ENCODE measurements at places on chromosomes 7 and 10.
A peak's percentile ranks its signal among the peaks of the same experiment; 100 is the strongest.

- DNase-seq: no peak
These were observed 474.9 kb downstream of the PTPRN2 start for GRCh38 chr7:158112571-158113320.

DNA sequence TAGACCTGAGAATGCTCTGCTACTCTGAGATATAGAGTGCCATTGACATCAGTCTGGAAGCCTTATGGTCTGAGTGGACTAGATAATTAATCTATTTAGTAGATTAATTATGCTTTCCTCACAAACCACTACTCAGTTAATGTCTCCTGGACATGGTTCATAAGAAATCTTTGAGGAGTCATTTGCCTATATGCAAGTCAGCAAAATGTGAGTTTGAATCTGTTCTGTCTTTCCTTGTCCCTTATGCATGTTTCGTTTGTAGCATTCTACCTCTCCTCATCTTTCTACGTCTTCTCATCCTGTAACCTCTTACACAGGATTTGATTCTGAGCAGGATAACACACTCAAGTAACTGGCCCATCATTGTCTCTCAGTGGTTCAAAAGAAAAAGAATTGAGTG is 735.4 kb upstream of the LRRTM3 start:
- DNase-seq: no peak

DNA sequence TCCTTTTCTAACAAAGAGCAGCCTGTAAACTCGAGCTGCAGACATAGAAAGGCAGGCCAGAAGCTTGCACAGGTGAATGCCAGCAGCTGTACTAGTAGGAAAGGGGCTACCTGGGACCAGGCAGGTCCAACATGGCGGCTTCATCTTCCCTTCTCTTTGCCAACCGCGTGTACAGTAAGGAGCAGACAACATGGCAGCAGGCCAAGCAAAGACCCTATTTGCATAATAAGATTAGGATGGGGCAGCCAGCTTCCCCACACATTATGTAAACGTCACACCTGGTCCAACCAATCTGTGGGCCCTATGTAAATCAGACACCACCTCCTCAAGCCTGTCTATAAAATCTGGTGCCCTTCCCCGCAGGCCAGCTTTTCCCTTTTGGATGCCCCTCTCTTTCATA is 1186.5 kb upstream of the AUTS2 start:
- DNase-seq: no peak

DNA sequence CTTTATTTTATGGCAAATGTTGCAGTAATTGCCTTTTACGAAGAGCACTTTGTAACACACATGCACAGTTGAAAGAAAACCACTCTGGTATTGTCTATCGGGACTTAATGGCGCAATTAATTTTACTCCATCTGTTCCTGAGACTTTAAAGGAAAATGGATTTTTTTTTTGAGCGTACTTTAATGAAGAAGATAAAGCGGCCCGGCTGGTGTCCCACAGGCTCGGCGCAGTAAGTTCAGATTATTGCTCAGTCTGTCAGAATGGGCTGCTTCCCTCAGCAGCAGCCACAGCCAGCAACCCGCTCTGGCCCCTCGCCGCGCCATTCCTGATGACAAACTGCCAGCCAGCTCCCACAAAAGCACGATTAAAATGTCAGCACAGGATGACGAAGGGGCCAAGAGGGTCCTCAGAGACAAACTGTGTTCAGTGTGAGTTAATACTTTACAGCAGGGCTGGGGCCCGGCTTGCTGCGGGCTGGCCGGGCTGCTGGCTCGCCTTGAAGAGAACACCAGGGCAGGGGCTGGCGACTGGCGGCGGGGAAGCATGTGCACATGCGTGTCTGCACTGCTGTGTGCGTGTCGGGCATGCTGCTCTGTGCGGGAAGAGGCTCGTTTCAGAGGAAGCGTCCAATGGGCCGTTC is 501.0 kb upstream of the GALNT17 start:
- no peak for DNase-seq

DNA sequence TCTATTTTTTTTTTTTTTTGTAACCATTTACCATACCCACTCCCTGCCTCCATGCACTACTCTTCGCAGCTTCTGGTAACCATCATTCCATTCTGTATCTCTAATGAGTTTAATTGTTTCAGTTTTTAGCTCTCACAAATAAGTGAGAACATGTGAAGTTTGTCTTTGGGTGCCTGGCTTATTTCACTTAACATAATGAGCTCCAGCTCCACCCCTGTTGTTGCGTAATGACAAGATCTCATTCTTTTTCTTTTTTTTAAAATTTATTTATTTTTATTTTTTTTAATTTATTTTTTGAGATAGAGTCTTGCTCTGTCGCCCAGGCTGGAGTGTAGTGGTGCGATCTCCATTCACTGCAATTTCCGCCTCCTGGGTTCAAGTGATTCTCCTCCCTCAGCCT is 142.3 kb upstream of the PCLO start:
- DNase-seq: no peak

DNA sequence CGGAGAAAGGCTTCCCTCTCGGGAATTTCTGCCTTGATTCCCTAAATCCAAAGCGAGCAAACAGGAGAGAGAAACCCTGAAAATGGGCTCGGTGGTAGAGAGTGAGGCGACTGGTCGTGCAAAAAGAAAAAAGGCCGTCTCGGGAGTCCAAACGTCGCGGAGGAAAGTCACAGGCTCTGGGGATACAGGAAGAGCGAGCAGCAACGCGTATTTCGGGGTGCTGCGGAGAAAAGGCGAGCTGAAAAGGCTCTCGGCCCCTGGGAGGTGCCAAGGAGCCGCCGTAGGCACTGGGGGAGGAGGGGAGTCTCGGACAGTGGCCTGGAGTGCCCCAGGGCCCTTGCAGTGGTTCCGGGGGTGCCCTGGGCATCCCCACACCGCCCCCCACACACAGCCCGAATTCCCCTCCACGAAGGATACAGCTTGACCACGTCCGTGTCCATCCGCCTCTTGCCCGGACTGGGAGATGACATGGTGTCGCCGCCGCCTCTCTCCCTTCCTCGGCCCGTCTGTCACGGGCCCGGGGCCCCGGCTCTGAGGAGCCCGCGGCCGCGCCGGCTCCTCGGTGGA is 591 bp downstream of the UBE2H start:
- peak; percentile 66 for DNase-seq
